Cortex of kidney (tissue), 1 donor: ENCODE measurements at places on chromosomes 12 and 14.

- DNase-seq = no peak
Observed at GRCh38 chr14:74574706-74575105, 37.3 kb downstream of the LTBP2 start.

DNA sequence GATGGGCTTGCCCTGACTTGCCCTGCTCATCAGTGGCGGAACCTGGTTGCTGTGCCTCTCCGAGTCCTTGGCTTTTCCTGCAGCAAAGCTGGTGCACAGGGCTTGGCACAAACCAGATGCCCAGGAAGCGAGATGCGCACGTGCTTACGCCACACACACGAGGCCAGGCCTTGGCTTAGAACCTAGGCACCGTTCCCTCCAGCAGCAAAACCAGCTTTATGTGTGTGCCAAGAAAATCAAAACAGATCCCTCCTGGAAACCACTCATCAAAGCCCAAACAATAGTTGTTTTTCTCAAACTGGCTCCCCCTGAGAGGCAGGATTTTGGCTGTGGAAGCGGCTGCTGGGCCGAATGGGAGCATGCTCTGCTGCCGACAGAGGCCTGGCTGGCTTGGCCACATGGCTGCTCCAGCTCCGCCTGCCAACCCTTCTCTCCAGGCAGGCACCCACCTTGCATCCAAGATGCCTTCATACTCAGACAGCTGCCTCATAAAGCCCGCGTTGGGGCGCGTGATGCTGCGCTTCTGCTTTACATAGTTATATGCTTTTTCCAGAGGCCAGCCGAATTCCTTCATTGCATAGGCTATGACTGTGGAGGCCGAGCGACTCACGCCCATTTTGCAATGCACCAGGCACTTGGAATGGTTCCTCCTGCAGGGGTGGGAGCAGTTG, 58.7 kb downstream of the SSH1 start:
- DNase-seq = no peak

DNA sequence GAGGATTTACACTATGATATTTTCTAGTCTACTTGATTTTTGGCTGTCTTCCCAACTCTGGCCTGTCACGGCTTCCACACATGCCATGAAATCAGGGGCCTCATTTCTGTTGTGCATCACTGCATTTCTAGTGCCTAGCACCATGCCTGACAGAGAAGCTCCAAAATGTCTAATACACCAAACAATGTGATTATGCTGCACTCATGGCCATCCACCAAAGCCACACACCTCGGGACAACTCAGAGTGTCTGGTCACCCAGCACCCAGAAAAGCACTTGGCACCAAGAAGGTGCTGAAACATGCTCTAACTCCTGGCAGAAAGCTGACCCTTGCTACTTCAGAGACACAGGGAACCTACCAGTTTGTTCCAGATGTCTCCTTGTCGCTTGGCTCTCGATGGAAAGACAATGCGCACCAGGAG, 11.3 kb downstream of the GCN1 start:
- no peak for DNase-seq

GRCh38 chr14:53599221-53599945, 357.2 kb downstream of the BMP4 start:
- no peak for DNase-seq

DNA sequence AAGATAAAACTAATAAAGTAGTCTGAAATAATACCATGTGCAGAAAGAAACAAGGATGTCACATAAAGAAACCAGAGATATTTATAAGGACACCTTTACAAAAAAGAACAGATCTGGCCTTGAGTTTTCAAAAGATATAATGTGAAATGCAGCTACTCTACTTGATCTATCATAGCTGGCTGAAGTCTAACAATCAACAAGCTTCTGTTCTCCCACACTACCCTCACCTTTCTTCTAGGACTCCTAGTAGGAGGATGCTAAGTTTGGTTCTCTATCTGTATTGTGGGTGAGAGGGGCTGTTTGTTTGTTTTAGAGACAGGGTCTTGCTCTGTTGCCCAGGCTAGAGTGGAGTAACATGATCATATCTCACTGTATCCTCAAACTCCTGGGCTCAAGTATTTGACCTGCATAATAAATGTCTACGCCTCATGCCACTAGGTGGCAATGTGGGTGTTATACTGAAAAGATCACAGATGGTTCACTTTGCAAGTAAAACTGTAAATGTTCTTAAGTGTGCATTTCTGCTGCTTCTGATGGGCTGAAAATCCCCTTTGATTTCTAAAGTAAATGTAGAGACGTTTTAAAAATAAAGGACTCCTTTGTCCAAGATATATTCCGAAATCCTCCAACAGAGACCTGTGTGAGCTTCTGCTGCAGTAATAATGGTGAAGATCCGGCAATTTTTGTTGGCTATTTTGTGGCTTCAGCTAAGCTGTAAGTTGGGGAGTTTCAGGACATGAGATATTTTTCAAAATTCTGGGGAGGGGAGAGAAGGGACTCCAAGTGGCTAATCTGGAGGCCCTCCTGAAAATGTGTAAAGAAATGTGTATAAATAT, 269.3 kb downstream of the DAD1 start:
- DNase-seq = no peak

- no peak for DNase-seq
Observed at GRCh38 chr14:101202627-101203404, 299.3 kb upstream of the RTL1 start.

DNA sequence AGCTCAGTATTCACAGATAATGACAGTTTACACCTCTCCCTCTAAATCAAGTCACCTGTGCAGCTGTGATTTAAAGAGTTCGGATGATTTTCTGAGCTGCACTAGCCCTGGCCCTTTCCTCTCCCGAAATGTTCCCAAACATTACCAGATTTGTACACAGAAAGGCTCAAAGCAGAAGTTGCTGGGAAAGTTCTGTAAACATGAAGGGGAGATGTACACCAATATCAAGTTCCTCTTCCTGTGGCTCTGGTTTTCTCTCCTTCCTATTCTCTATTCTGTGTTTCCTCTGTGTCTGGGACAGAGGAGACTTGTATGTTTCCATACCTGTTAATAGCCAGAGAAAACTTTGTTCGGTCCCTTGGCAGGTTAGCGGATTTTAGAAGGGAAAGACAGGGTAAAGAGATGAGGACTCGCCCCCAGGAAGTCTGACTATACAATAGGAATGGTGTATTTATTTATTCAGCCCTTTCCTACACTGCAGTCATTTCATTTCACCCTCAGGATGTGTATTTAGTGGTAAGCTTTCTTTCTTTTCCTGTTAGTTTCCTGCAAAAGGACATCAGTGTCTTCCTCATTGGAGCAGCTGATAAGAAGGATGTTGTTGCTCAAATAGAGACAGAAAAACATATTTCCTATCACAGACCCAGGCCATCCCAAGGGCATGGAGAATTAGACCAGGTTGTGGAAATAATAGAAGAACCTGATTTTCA, 7.6 kb upstream of the NUMB start:
- DNase-seq = no peak

DNA sequence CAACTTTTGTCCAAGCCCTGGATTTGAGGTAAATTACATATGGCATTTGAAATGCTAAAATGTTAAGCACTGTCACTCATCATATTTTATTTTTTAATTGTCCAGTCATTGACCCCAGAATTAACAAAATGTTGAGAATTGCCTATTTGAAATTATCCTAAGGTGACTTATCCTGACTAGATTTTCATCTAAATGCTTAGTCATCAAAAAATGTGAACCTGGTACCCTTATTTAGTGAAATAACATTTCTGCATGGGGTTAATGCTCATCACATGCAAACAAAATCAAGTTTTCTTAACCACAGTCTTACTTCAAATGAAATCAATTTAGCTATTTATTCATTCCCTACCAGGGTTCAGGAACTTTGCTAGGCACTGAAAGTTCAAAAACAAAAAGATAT, 232.0 kb upstream of the DCN start:
- DNase-seq = no peak

DNA sequence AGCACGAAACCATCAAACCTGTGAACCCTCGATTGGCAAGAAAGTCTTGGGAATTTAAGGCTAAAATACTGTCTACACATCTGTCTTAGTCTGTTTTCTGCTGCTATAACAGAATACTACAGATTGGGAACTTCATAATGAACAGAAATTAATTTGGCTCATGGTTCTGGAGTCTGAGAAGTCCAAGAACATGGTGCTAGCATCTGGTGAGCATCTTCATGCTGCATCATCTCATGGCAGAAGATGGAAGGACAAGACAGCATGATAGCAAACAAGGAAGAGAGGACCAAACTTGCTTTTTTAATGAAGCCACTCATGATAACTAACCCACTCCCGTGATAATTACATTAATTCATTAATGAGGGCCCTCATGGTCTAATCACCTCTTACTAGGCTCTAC, 102.0 kb upstream of the CDKN3 start:
- no peak for DNase-seq

GRCh38 chr14:105314287-105315200, at the start of gene PACS2:
TSS of gene PACS2 (plus strand) at chr14:105314748. CDS start at chr14:105314919, 171 bp downstream.
- DNase-seq = no peak

GRCh38 chr14:24866067-24866639, 183.8 kb downstream of the STXBP6 start:
- DNase-seq = no peak

DNA sequence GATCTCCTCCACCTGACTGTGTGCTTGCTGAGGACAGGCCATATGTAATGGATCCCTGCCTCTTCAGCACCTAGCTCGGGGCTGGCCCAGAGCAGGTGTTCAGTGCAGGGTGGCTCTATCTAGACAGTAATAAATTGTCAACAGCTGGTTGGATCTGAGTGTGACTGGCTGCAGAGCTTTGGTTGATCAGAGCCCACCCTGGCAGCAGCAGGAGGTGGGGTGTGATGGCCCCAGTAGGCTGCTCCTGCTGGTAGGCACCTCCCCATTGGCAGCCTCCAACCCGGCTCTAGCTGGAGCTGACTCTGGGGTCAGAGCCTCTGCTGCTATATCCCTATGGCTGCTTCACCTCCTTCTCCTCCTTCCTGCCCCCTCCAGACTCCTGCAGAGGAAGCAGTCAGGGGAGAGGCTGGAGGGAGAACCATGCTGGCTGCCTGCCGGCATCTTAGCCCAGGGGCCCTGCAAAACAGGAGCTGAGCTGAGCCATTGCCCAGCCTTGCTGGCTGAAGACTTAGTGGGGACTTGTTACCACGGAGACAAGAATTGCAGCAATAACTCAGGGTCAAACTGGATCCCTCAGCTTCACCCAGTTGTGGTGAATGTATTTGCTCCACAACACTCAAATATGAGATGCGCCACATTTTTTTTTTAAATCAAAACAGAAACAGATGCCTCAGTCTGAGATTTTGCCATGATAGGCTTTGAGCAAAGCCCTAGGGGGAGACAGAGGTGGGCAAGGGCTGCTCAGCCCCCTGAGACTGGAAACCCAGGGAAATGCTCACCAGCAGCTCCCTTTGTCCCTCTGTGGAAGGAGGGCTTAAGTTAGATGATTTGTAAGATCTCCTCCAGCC, 22.2 kb downstream of the TMEM63C start:
- DNase-seq = no peak

DNA sequence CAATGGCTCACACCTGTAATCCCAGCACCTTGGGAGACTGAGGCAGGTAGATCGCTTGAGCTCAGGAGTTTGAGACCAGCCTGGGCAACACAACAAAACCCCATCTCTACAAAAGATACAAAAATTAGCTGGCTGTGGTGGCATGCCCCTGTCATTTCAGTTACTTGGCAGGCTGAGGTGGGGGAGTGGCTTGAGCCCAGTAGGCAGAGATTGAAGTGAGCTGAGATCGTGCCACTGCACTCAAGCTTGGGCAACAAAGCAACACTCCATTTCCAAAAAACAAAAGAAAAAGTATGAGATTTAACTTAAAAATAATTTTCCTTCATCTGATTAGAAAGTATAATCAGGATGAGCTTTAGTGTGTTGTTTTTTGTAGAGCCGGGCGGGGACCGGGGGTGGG, 47.9 kb upstream of the BCAT1 start:
- DNase-seq = no peak

DNA sequence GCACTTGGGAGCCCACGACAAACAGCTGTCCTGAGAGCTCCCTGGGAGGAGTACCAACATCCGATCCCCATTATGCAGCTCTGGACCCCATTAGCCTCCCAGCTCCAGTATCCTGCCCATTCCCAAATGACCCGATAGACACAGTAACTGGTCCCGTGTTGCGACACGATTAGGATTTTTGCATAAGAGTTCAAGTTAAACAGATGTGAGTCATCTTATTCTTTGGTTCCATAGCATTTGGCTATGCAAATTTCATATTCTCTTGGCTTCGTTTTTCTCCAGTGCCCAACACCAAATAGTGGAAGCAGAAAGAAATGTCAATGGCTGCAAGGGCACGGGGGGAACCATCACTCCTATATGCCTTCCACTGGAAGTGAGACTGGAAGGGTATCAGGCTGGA, 43.0 kb upstream of the LRRC10 start:
- no peak for DNase-seq

GRCh38 chr14:54516709-54517108, 7.0 kb downstream of the CGRRF1 start:
- no peak for DNase-seq

DNA sequence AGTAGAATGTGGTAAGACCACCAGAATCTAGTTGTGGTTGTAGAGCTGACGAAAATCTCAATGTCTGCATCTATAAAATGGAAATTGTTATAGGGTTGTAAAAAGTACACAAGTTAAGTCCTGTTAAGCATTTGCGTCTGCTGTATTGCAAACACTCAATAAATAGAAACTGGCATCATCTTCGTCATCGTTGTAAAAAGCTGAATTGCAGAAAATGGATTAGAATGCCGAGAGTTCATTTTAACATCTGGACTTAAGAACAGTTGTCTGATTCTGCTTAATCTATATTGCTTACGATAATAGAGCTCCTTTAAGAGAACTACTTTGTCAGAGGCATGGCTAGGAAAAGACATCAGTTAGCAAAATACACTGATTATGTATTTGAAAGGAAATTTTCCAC, 33.2 kb downstream of the KCNMB4 start:
- DNase-seq = no peak

DNA sequence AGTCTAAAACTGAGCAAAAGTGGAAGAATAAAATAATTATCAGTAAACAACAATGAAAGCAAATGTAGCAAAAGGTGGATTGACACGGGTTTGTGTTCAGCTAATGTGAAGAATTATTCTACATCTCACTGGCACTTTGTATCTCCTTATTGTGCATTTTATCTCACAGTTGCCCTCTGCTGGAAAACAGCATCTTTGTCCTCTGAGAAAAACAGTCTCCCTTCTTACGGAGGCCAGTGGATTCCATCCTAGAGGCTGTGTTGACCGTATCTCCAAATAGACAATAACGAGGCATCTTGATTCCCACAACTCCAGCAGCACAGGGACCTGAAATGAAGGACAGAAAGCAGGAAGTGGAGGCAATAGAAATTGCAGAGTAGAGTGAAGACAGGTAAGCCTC, 51.3 kb upstream of the PLBD1 start:
- no peak for DNase-seq

GRCh38 chr12:17665839-17666238, 424.2 kb downstream of the RERGL start:
- DNase-seq = no peak

DNA sequence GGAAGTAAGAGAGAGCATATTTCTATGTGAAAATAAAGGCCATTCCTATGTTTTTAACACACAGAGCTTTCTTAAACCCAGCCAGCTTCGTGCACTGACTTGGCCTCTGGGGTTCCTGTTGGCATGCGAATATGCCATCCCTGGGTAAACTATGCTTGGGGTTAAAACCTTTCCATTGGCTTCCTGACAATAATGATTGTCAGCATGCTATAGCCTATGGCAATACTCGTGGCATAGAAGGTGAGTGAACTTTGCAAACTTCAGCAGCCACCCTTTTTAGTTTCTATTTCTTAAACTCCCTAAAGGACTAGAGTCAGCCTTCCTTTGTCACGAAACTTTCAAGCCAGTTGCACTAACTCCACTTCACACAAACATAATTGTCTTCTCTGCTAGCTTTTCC, 148.4 kb upstream of the RGS6 start:
- DNase-seq = no peak

GRCh38 chr14:105433161-105433605, 13.6 kb downstream of the MTA1 start:
- no peak for DNase-seq

- no peak for DNase-seq
Observed at GRCh38 chr12:102879144-102879763, 37.8 kb downstream of the PAH start.
